ENCODE measurements at places on chromosomes 16 and 17.

- DNase-seq, result no peak
Observed at GRCh38 chr16:66846831-66847230, 2.6 kb downstream of the CA7 start.

- peak; percentile 86 for DNase-seq
Observed at GRCh38 chr16:70428178-70428998, 10.5 kb downstream of the ST3GAL2 start.

DNA sequence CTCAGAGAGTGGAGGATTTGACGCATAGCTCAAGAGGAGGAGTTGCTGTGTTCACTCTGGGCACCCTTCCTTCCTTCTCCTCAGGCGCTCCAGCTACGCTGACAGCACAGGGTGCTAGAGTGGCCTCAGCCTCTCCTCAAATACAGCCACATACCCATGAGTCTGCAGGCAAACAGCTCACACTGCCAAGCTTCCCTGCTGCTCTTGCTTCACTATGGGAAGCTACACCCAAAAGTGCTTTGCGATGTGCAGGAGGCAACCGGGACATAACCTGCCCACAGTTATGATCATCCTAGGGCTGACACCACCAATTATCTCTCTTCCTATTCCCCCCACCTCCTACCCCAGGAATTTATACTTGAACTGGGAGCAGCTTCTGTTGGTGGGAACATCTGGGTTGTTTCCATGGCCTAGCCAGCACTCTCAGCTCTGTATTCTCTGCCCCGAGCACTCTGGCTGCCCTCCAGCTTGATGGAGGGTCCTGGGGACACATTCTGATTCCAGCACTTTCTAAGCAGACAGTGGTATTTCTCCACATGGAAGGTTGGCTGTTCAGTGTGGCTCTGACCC is 40.3 kb upstream of the SREBF1 start:
- DNase-seq, result no peak

DNA sequence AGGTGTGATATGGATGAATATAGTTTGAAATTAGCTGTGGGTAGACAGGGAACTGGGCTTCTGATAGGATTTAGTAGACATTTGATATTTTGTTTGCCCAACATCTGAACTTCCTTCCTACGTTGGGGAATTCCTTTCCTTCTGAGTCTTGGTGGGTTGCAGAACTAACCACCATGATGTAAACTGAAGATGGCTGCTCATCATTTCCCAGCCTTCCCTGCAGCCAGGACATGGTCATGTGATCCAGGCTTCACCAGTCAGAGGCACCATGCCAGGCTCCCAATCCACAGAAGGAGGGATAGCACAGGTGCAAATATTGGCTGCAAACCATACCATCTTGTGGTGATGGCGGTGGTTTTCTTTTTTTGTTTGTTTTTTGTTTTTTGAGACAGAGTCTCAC is 57.4 kb downstream of the EMP2 start:
- DNase-seq, result no peak

DNA sequence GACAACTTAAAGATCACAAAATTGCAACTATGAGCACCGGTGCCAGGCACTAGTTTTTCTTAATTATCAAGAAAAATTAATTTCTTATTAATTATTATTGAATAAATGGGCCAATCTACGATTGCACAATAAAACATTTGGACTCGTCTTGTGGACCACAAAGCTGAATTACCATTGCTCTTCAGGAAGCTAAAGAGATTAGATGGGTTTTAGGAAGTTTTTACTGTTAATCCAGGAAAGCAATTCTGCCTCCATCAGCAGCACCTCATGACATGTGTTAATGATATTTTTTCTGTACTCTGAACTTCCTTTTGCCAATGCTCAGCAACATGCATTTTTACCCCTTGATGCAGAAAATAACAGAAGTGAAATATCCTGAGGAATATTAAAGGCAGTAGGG is 37.9 kb downstream of the HS3ST3A1 start:
- no peak for DNase-seq

- no peak for DNase-seq
Observed at GRCh38 chr17:31829649-31830048, 29.4 kb downstream of the COPRS start.

DNA sequence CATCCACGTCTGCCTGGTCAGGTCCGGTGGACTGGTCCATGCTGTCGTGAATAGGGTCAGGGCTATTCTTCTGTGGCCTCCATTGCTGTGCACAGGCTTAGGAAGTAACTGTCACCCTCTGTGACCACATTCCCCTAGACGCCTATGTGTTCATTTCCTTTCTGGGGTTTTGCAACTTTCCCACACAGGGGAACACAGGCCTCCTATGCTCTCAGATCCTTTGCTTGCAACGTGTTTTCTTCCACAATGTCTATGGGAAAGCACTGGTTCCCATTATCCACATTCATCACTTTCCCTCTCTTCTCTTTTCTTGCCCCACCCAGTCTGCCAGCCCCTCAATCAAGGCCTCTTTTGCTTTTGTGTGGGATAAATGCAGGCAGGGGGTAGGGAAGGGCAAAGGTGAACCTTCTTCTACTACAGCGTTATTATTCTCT is 43.2 kb upstream of the DNAJA2 start:
- no peak for DNase-seq

DNA sequence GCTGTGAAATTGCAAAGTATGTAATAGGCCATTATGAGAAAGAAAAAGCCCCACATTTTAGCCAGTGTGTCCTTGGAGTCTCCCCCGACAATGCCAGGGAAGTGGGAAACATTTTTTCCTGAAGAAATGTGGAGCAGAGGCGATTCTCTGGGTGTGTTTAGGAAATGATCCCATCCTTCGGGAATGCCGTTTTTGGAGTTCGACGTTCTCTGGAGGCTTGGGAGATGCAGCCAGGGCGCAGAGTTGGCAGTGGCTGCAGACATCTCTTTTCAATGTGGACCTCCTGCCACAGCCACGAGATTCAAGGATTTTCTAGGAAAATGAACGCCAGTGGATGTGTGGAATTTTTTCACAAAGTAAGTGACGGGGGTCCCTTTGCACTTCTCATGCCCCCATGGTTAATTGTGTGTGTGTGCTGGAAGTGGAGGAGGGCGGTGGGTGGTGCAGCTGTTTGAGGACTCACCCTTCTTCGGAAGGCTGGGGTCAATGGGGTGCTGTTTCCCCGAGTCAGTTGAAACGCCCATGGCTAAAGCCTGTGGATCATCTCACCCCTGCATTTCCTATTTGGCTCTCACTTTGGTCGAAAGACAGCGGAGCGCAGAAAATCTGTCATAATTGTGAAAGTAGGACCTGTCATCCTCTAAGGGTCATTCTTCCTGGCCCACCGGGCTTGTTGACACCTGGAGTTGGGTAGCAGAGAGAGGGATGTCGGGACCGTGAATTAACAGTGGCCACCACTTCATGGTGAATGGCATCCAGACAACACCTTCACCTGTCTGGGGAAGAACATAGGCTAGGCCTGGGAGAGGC is 73.2 kb downstream of the CMIP start:
- DNase-seq, result no peak

DNA sequence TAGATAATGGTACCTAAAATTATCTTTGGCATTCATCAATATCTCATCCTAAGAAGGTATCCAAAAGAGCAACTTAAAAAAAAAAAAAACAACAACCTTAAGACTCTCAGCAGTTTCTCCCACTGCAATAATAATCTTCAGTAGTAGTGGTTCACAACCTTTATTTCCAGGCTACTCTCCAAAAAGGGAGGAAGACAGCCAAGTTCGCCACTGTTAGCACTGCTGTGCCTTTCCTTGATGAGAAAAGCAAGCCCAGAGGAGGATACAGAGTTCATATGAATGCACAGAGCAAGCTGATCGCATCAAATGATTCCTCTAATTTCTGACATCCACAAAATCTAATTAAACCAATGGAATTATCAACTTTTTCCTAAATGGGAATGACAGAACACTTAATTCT is 199.4 kb downstream of the AATF start:
- no peak for DNase-seq

- no peak for DNase-seq
Observed at GRCh38 chr16:47416869-47417268, 44.0 kb downstream of the ITFG1 start.

DNA sequence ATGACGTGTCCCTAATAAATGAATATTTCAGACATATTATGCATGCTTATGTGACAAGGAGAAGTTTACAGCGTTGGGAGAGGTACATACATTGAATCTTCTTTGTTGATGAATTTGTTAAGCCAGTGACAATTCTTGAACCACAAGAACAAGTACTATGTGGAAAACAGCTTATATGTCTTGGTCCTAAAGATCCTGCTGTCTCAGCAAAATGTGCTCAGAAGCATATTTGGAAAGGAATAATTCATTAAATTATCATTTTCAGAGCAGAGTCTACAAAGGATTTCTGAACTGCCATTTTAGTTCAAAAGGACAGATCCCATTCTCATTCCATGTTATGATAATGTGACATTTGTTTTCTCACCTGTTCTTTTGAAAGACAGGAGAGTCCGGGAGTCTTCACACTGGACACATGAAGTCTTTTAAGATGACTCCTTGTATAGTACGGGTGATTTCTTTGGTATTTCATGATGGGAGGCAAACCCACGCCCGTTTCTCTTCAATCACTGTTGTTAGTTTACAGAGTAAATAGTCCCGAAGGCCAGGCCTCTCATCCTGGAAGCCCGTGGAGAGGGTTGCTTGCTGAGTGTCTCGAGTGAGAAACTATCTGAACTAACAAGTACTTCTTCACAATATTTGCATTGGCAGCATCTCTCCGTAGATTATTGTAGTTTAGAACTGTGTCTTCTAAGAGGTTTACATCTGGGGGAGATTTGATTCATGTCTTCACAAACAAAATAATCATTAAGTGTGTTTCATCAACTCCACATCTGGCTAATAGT is 26.7 kb downstream of the VPS35L start:
- no peak for DNase-seq

- DNase-seq, result peak; percentile 83
Observed at GRCh38 chr17:50055426-50056216, at the start of gene ITGA3. Gene ITGA3, plus strand, starts transcription at chr17:50056110. Its CDS starts 330 bp downstream, at chr17:50056440.

DNA sequence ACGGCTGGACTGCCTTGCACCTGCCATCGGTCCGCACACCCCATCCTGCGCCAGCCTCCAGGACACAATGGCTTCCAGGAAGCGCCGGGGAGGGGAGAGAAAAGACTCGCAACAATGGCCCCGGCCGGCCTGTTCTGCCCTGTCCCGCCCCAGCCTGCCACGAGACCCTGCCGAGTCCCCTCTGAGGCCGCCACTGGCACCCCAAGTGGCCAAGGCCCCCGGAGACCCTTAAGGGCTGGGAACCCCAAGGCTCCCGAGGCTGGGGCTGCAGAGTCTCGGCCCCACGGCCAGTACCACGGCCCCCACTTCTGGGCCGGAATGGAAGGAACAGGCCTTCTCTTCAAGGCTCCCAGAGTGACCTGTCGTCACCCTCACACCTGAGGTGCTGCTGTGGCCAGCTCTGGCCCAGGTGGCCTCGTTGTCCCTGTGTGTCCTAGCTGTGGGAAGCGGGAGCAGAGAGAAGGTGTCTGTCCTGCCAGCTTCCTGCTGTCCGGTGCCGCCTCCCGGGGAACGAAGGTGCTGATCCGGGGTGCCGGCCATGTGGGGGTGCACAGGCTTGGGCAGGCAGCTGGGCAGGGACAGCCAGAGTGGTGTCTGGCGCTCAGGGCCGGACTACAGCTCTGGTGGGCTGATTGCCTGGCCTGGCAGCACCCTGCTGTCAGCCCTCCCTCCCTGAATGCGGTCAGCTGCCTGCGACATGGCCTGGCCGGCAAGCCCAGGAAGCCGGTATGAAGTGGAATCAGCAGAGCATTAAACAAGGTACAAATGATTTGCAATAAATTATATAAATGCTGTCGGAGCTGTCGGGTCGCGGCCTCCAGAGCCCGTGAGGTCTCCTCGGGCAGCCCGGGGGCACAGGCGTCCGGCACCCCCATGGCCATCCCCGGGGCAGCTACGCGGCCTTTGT is 8.2 kb upstream of the CACNA1H start:
- DNase-seq, result no peak

- DNase-seq, result no peak
Observed at GRCh38 chr17:46159686-46160085, 33.5 kb downstream of the KANSL1 start.
